ENCODE measurements at places on chromosomes 7 and 10.
A peak's percentile ranks its signal among the peaks of the same experiment; 100 is the strongest.

- peak; percentile 15 for DNase-seq
These were observed 72.7 kb downstream of the PLCE1 start for GRCh38 chr10:94066411-94066810.

DNA sequence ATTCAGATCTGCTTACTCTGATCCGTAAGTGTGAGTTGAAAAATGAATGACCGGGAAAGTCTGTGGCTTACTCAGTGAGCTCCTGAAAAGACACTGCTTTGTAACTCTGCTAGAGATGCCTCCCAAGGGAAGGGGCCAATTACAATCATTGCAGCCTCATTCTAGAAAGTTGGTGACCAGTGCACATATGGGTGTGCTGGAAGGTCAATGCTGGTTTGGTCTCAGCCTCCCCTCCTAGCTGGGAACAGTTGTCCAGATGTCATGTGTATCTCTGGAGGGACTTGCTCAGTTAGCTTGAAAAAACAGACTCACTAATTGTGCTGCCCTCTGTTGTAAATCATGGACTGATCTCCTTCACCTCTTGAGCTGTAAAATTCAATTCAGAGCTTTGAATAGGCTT, 405.0 kb downstream of the ADRA2A start:
- no peak for DNase-seq

DNA sequence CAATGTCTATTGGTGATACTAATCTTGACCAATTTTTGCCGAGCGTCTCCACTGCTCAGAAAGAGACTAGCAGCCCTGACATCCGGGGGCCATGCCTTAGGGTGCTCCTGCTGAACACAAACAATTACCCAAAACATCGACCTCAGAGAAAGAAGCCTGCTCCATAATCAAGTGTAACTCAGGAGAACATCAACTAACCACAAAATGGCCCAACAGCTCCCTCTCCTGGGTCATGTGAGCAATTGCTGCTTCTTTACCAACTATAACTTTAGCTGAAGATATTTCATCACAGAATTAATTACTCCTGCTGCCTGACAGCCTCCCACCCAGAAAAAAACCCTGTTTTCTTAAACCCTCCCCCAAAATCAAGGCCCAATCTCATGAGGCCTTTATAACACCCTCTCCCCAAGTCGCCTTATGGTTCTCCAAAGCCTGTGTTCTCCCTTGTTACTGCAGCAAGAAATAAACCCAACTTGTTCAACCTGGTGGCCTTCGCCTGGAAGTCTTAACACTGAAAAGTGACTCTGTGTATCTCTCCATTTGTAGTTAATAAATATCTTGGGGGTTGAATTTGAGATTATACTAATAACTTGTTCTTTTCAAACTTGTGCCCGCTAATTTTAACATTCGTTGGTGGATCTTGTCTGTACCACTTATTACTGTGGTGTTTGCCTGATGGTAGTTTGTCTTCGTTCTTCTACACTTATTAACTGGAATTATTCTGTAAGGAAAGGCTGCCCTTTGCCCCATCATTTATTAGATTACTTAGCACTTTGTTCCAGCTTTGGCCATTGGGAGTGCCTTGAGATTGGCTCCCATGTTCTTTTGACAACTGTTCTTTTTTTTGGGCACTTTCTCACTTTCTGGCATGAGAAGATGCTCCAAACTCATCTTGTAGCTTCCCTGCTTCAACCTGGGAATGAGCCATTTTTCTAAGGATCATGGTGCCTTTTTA, 21.2 kb upstream of the RAMP3 start:
- no peak for DNase-seq

- DNase-seq, result no peak
These were observed 47.2 kb downstream of the PWWP2B start for GRCh38 chr10:132443983-132444876.

- DNase-seq, result no peak
These were observed 51.7 kb downstream of the SMURF1 start for GRCh38 chr7:99092064-99092720.

All from NCI-H1048 (cell line).